ENCODE measurements at places on chromosomes 2 and 18.

GRCh38 chr2:208112969-208113368, 11.4 kb downstream of the CRYGD start:
- peak; percentile 68 for DNase-seq

DNA sequence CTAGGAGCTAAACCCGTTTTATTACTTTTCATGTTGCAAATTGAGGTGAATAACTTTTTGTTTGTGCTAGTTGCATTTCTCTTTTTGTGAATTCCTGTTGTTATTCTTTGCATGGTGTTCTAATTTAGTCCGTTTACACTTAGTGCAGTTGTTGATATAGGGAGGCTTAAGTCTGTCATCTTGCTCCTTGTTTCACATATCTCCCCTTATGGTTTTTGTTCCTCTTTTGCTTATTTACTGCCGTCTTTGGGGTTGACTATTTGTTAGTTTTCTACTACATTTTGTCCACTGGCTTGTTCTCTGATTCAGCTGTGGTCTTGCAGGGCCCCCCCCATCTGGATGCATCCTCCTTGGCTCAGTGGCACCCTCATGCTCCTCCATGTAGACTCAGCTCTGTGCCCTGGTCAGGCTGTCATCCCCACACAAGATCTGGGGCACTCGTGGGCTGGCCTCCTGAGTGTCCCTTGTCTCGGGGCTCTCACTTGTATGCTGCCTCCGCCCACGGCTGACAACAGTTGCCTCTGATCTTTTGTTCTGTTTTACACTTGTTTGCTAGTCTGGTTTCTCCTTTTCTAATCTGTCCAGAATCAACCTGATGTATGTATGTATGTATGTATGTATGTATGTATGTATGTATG, 42.9 kb upstream of the ASB1 start:
- no peak for DNase-seq

- no peak for DNase-seq
Measured at GRCh38 chr2:238320648-238321281, 447 bp downstream of the TRAF3IP1 start.

DNA sequence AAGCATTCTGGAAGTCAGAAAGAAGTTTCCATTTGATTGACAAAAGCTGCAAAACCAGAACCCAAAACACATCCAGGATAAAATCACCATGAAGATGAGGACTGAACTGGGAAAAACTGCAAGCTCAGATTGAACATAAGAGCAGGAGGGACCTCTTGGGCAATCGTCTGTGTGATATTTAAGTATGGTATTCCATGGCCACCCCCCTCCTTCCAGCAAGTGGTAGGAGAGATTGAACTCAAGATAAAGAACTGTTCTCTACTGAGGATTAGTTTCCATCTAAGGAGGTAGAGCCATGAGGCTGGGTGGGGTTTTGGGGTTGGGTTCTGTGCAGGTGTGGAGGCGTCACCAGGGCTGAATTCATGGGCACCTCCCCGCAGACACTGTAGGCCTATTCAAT, 251.1 kb downstream of the NCKAP5 start:
- no peak for DNase-seq

DNA sequence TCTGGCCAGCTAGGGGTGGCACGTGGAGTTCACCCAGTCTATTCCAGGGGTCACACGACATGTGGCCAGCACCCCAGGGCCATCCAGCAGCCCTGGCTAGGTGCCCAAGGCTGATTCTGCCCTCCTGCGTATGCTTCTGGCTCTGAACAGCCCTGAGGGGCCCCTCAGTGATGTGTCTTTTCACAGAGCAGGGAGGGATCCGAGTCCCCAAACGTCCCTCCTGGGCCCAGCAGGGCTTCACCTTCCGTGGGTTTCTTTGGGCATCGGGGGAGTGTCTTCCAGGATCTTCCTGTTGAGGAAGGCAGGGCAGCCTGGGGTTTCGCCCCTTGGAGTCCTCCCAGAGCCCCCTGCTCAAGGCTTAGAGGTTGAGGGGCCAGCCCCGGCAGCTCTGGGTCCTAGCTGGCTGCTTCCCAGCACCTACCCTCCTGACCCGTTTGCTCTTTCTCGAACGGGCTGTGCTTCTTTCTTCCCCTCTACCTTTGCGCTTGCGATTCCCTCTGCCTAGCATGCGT, 165.9 kb downstream of the DYSF start:
- DNase-seq, result no peak

DNA sequence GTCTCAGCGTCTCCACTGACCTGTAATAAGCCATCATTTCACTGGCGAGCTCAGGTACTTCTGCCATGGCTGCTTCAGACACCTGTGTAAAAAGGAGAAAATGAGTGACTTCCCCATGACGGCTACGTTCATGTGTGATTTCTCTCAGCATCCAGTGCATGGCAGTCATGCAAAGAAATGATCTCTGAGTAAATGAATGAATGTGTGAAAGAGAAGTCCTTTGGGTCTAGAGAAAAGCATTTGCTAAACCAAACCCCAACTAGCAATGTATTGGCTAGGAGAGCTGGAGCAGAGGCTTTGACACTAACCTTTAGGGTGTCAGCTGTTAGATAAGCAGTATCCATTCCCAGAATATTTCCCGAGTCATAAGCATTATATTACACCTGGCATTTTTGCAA, 417 bp downstream of the IL1B start:
- no peak for DNase-seq

DNA sequence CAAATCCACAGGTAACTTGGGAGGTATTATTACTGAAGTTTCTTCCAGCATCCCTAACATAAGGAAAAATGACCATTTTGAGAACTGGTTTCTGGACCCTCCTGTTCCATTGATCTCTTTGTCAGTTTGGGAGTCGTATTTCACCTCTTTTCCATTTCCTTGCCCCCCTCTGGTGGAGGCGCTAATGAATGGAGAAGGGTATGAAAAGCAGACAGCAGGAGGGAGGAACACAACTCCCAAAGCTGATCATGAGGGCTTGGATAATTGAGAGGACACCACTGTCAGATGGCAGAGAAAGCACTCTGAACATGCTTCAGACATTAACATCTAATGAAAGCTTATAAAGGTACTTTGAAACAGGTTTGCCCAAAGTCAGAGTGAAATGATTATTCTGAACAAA, 56.6 kb upstream of the TLK1 start:
- DNase-seq, result peak; percentile 42

- no peak for DNase-seq
Measured at GRCh38 chr2:94984964-94985575, 40.4 kb upstream of the MAL start.

GRCh38 chr2:102266204-102266603, 45.2 kb upstream of the IL1RL1 start:
- DNase-seq, result no peak

DNA sequence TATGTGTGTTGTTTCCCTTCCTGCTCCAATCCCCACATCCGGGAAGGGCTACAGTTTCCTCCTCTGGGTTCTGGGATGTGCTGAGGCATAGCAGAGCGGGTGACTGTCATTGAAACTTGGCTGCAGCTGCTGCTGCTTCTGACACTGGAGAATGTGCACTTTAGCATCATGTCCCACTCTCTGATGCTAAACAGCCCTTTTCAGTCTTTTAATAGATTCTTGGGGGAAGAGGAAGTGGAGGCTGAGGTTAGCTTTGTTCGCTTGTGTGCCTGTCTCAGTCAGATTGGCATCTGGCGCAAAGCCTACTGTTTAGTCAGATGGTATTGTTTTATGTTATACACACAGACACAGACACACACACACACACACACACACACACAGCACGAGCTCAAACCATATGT, 136.5 kb upstream of the RND3 start:
- no peak for DNase-seq

GRCh38 chr18:51279367-51279984, 82.0 kb upstream of the MEX3C start:
- no peak for DNase-seq

DNA sequence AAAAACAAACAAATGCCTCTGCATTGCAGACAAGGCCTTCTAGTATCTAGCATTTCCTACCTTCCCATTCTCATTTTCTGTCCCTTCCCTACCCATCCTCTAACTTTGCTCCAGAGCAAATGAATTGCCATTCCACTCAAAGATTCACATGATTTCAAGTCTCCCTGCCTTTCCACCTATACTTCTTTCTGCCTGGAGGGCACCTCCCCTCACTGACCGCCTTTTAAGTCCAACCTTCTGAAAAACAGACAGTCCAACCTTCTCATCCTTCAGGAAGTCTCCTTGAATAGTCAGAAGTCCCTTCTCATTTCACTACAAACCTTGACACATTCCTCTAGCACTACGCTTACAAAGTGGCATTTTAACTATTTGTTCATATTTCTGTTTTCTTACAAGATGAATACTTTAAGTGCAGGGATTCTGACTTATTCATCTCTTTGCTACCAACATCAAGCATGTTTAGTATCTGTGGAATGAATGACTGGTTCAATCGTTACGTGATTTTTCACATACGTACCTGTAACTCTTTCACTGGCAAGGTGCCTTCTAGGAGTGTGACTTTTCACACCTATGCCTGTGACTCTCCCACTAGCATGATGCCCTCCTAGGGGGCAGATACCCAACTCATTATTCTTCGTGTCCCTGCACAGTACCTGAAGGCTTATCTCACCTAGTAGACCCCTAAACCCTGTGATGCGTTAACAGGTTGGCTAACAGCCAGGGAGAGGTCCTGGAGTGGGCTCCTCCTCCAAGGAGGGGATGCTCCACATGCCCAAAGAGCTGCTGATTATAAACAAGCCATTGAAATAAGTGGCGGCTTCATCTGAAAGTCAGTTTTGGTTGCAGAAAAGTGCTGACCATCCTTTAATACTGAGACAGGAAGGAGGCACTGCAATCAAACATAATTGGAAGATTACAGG, 356.2 kb downstream of the MYCN start:
- no peak for DNase-seq

- no peak for DNase-seq
Measured at GRCh38 chr2:116911540-116911939, 903.0 kb upstream of the DDX18 start.

- DNase-seq, result no peak
Measured at GRCh38 chr18:48975120-48975816, 24.5 kb upstream of the SMAD7 start.

- no peak for DNase-seq
Measured at GRCh38 chr2:74304332-74305148, 38.7 kb downstream of the SLC4A5 start.

GRCh38 chr18:76892832-76893231, 70.5 kb downstream of the ZNF236 start:
- no peak for DNase-seq

DNA sequence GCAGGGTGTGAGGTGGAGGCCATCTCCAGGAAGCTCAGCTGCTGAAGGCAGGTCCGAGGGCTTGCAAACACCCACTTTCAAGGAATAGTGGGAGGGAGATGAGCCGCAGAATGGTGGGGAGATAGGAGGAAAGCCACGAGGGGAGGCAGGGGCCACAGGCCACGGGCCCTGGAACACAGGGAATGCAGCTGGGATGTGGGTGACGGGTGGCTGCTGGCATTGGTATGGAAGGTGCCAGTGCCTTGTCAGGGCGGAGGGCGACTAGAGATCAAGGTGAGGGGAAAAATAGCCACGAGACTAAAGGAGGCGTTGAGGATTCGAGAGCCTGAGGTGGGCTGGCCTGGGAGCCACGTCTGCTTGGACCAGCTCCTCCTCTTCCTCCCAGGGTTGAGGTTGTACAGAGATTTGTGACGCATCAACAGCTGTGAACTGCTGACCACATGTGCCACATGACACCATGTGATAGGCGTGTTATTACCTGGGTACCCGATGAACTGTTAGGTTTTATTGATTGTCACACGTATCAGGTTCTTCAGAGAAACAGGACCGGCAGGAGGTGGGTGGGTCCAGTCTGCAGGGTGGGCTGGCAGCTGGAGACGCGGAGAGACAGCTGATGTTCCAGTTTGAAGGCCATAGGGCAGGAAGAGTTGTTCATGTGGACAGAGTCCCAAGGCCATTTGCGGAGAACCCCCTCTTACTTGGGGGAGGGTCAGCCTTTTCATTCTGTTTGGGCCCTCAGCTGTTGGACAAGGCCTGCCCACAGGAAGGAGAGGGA, 9.9 kb downstream of the IMPA2 start:
- DNase-seq, result no peak

GRCh38 chr18:74876630-74877243, 279.1 kb downstream of the ZNF407 start:
- DNase-seq, result no peak

GRCh38 chr2:200479692-200480265, 30.1 kb downstream of the KCTD18 start:
- DNase-seq, result no peak

- DNase-seq, result no peak
Measured at GRCh38 chr2:30275256-30275655, 43.9 kb downstream of the LBH start.

GRCh38 chr2:99819766-99820165, 322.6 kb downstream of the AFF3 start:
- no peak for DNase-seq

- no peak for DNase-seq
Measured at GRCh38 chr2:3940661-3941060, 237.3 kb downstream of the DCDC2C start.
